ENCODE measurements at places on chromosomes 4 and X. TPM values are rescaled to one million over a fixed set of nuclear protein-coding genes. Genes with fewer than 3 reads are reported as not detected.

GRCh38 chr4:3223346-3223745 is 25.6 kb upstream of the MSANTD1 start:
- no peaks in the 10 kb centered on the region for H3K27me3 ChIP-seq
- DNase-seq, result no peak
- H3K36me3 ChIP-seq, result peaks cover 58% of the 10 kb centered on the region
- peak overlapping the region; percentile 99 for H3K27ac ChIP-seq
- peaks cover 50% of the 10 kb centered on the region for H3K4me1 ChIP-seq
- H3K4me3 ChIP-seq, result no peak overlapping the region

GRCh38 chrX:16771483-16772398 is 14.5 kb upstream of the TXLNG start:
- DNase-seq, result no peak
- no peaks in the 10 kb centered on the region for H3K4me1 ChIP-seq
- H3K4me3 ChIP-seq, result no peak overlapping the region

DNA sequence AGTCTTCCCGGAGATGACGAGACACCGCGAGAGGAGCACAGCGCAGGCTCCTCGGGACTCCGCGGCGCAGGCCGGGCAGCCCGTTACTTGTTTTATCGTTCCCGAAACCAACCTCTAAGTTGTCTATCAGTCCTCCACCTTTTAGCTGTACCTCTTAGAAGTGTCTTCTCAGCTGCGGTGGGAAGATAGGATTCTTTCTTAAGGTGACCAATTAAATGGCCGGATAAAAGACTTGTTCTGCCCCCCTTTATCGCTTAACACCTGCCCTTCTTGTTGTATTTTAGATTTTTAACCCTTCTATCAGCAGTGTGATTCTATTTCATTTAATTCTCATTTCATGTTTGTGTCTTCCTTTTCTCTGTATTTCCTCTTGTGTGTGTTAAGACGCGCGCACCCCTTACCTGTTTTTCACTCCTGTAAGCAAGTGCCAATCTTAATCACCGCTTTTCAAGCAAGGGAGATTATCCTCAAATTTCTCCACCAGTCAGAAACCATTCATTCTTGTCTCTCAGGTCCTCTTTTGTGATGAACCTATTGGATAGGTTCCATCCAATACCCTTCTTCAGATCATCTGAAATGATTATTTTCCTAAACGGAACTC is at the start of gene SLC9B2:
TSS of gene SLC9B2 (minus strand) at position 15 of the 601 bp plus-strand sequence. CDS start 9,211 bp downstream, outside the sequence.
- peaks cover 5% of the 10 kb centered on the region for H3K36me3 ChIP-seq
- peaks cover 25% of the 10 kb centered on the region for H3K4me1 ChIP-seq
- peak; percentile 22 for DNase-seq
- peak within 1 kb of the TSS; percentile 72 for H3K4me3 ChIP-seq
- H3K27ac ChIP-seq, result peak within 1 kb of the TSS; percentile 0

DNA sequence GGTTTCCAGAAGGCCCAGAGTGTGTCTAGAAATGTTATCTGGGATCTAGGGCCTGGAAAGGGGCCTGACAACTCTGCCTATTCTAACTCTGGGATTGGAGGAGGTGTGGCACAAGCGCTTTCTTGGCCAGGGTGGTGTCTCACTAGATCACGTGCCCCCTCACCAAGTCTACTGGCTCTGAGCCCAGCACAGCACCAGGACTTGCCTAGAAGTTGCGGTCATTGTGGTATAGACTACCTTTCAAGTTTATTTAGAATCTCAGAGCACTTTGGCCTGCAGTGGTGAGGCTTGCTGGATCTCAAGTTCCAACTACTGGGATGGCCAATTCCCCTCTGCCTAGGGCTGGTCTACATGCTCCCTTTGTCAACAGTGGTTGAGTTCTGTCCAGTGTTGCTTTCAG is 223.3 kb upstream of the MAGEB2 start:
- no peak for DNase-seq
- H3K27me3 ChIP-seq, result no peaks in the 10 kb centered on the region
- no peak overlapping the region for H3K4me3 ChIP-seq
- H3K4me1 ChIP-seq, result no peaks in the 10 kb centered on the region

- H3K36me3 ChIP-seq, result no peaks in the 10 kb centered on the region
- H3K4me1 ChIP-seq, result peaks cover 16% of the 10 kb centered on the region
- H3K27me3 ChIP-seq, result no peaks in the 10 kb centered on the region
- no peak overlapping the region for H3K27ac ChIP-seq
- DNase-seq, result no peak
Measured at GRCh38 chr4:128565565-128566186, 243.8 kb upstream of the JADE1 start.

GRCh38 chrX:119757979-119758730 is at the start of gene SOWAHD:
SOWAHD (plus strand) TSS chrX:119758588; CDS start chrX:119758668, 80 bp downstream.
- no peaks in the 10 kb centered on the region for H3K36me3 ChIP-seq
- DNase-seq, result no peak
- no peaks in the 10 kb centered on the region for H3K27me3 ChIP-seq
- peak within 1 kb of the TSS; percentile 83 for H3K27ac ChIP-seq
- peaks cover 63% of the 10 kb centered on the region for H3K4me1 ChIP-seq

DNA sequence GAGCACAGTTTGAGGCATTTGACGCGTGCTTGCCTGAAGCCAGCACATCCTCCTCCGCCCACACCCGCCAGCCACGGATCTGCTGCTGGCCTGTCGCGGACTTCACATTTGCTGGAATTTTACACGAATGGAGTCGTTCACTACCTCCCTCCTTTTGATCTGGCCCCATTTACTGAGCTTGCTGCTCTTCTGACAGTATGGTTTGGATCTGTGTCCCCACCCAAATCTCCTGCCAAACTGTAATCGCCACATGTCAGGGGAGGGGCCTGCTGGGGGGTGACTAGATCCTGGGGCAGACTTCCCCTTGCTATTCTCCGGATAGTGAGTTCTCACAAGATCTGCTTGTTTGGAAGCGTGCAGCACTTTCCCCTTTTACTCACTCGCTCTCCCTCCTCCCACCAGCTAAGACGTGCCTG is 19.9 kb upstream of the CPLX1 start:
- no peak for DNase-seq
- H3K36me3 ChIP-seq, result peaks cover 18% of the 10 kb centered on the region
- no peak overlapping the region for H3K27ac ChIP-seq
- no peaks in the 10 kb centered on the region for H3K27me3 ChIP-seq

DNA sequence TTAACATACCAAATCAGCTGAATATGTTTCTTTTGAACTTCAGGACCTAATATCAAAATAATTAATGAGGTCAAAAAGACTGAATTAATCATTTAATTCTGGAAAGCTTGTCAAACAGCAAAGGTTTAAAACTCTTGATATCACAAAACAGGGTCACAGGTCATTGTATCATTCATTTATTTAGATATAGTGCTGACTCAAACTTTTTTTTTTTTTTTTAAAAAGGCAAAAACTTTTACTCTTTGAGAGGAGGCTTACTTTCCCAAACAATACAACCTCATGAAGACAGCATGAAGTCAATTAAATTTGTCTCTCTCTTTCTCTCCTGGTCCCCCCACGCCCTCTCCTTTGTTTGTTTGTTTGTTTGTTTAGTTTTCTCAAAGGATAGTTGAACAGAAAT is 15.6 kb upstream of the GPR78 start:
- H3K27ac ChIP-seq, result no peak overlapping the region
- H3K4me3 ChIP-seq, result no peak overlapping the region
- no peak for DNase-seq
- no peaks in the 10 kb centered on the region for H3K4me1 ChIP-seq

DNA sequence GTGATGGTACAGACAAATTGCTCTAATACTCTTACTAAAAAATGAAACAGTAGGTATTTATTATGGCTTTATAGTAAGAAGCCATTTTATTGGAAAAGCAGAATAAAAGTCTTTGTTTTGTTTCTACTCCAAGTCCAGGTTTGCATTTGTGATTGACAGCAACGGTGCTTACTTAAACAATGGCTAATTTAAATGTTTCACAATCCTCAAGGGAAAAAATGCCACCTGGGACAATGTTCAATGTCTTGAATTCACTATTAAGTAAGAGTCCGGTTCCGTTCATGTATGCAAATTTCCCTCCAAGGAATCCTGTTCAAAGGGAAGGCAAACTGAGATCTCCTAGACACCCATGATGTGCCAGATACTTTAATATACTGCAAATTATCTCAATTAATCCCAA is 123.6 kb downstream of the RBM47 start:
- no peak overlapping the region for H3K27ac ChIP-seq
- H3K36me3 ChIP-seq, result peaks cover 2% of the 10 kb centered on the region

Gene NR3C2
- 0.09 TPM for polyA plus RNA-seq

Gene DMP1
- polyA plus RNA-seq, result not detected

Gene WNK3
- not detected for polyA plus RNA-seq

Gene SHOX
- not detected for polyA plus RNA-seq

Gene SMIM31
- not detected for polyA plus RNA-seq

Gene VCX
- polyA plus RNA-seq, result not detected

Gene PNPLA4
- 21.5 TPM for polyA plus RNA-seq

Gene S100G
- polyA plus RNA-seq, result not detected

Gene VCX2
- polyA plus RNA-seq, result not detected
